Upper lobe of left lung (tissue), 6 donors: ENCODE measurements at places on chromosomes 2 and 18.

DNA sequence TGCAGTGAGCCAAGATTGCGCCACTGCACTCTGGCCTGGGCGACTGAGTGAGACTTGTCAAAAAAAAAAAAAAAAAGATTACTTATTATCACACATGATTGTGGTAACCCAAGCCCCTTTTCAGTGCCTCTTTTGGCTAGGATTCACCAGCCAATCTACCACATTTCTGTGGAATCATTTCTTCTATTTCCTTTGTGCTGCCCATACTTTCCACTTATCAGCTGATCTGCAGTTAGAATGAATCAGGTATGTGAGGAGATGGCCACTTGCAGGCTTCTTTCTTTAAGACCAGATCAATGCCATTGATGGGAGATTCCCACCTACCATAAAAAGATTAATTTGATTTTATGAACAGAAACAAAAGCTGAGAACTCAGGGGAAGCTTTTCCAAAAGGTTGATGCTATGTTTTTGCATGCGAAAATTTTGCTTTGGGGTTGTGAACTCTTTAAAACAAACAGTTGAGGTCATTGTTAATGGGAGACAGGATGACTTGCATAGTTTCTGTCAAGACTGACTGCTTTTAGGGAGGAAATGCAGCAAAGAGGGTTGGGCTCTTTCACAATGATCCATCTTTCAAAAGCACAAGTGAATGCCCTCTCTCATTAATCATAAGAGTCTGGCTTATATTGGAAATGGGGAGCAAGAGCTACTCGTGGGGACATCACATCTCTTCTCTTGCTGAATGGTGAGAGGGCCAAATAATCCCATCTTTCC is 66.9 kb upstream of the CYP26B1 start:
- DNase-seq: no peak

- no peak for DNase-seq
Measured at GRCh38 chr2:217325816-217326215, 466.0 kb upstream of the TNP1 start.

DNA sequence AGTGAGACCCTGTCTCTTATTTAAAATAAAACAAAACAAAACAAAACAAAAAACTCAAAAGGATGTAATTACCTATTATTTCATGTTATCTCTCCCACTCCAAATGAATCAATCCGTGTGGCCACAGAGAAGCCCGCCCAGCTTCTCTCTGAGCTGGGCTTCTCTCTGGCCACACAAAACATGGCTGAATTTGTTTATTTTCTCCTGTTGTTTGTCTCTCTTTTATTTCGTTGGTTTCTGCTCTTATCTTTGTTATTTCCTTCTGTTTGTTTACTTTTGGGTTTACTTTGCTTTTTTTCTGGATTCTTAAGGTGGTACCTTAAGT is 1.5 kb upstream of the TRABD2A start:
- no peak for DNase-seq

DNA sequence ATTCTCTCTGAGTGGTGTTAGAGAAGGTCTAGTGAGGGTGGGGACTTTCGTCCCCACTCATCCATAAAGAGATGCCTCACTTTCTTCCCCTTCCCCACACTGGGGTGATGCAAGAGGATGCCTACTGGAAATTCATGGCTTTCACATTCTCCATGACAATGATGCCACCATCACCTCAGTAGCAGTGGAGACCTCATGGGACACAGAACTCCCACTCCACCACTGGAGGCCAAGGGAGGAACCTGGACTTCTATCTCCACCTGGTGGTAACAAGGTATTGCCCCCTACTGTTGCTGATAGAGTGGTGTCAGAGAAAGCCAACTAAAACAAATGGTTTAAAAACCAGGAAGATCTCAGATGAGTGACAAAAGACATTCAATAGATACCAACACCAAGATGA is 110.9 kb downstream of the INHBB start:
- DNase-seq: no peak

DNA sequence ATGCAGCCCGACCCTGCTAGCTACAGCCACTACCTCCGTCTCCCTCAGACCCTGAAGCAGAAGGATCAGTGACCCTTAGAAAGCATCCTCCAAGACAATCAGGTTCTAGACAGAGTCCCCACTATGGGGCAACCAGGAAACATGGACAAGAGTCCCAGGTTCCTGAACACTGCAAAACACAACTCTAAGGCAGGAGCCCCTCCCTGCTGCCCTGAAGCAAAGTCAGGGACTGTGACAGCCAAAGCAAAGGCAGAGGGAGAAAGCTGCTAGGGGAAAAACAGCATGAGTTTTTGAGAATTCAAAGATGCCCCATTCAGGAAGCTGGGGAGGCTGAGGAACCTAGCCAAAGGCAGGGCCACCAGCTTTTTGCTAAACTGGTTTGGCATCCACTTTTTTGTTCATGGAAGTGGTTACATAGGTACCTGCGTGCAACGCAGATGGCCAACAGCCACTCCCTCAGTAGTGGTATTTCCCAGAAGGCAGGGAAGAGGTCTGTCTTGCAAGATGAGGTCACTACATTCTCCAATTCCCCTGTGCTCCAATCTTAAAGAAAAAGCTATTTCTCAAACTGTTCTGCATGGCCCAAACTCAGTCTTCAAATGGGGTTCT is 33.2 kb downstream of the MYO5B start:
- peak; percentile 42 for DNase-seq

DNA sequence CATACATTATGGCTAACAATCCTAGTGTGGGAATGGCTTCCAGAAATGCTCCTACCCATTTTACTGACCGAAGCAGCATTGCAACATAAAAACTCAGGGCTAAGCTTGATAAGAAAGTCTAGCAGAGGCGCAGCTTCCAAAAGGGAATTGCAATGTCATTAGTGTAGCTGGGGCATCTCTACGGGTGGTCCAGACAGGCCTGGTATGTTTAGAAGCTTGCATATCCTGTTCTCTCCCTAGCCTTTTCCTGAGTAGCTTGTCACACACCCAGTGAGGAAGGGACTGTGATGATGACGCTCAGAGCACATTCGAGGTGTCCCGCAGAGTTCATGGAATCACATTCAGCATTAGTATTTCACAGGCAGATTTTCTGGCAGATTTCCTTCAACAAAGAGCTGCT is 38.0 kb upstream of the COL5A2 start:
- DNase-seq: no peak

DNA sequence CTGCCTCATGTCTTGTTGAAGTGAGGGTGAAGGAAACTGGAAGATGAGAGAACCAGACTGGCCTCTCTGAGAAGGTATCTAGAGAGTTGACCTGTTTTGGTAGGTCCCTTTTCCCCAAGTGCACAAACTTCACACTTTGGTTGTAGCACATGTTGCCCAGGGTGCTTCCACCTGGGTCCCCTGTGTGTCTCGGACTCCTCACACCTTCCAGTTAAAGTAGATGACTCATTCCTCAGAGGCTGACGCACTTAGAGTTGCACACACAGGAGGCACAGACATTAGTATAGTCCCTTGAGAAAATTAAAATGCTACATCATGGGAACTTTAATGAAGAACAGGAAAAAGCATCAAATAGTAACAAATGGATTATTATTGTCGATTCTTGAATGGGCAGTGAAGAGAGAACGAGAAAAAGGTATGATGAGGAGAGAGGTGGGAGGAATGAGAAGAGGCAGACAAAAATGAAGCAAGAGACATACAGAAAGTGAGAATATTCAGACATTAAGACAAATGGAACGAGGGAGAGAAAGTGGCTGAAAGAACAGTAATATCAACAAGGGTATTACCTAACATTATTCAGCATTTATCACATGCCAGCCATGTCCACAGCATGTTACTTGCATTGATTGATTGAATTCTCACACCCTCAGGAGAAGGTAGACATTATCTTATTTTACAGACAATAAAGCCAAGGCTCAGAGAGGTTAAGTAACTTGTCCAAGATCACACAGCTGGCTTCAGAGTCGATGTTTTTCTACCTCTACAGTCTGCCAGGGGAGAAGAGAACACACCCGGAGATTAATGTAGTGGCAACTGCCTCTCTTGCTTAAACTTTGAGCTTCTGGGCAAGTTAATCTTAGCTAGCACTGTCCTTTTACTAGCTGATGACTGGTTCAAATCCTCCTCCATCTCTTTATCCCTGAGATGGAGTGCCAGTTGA is 68.6 kb downstream of the FHOD3 start:
- DNase-seq: no peak

GRCh38 chr2:180722551-180723239 is 257.7 kb upstream of the UBE2E3 start:
- DNase-seq: no peak

DNA sequence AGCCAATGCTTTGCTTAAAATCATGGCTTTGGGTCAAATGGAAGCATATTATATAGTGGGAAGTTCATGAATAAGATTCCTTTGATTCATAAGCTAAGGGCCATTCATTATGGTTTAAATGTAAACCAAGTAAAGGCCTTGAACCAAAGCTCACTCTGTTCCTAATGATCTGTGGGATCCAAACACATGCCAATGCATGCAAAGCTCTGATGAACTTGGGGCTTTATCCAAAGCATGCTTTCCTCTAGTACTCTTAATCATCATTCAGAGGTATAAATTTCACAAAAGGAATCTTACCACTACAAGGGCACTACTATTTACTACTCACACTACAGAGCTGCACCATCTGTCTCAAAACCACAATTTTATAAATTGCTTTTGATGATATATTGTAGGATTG is 102.8 kb upstream of the RBMS1 start:
- DNase-seq: no peak

GRCh38 chr2:42132191-42132965 is 36.8 kb upstream of the EML4 start:
- DNase-seq: no peak

- no peak for DNase-seq
Measured at GRCh38 chr2:168639018-168639417, 163.4 kb upstream of the NOSTRIN start.

DNA sequence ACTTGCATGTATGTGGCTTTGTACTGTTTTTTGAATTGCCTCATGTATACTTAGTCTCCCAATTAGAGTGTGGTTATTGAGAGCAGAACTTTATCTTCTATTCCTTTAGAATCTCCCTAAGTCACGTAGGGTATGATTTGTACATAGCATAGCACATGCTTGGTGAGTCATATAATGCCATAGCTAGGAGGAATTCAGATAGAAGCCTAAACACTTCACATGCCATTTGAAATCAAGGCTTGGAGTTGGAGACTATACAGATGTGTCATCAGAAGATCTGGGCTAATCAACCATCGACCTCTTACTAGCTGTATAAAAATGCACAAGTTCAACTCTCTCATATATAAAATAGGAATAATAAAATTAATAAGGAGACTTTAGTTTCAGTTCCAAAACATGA is 222.6 kb upstream of the ST6GAL2 start:
- no peak for DNase-seq

DNA sequence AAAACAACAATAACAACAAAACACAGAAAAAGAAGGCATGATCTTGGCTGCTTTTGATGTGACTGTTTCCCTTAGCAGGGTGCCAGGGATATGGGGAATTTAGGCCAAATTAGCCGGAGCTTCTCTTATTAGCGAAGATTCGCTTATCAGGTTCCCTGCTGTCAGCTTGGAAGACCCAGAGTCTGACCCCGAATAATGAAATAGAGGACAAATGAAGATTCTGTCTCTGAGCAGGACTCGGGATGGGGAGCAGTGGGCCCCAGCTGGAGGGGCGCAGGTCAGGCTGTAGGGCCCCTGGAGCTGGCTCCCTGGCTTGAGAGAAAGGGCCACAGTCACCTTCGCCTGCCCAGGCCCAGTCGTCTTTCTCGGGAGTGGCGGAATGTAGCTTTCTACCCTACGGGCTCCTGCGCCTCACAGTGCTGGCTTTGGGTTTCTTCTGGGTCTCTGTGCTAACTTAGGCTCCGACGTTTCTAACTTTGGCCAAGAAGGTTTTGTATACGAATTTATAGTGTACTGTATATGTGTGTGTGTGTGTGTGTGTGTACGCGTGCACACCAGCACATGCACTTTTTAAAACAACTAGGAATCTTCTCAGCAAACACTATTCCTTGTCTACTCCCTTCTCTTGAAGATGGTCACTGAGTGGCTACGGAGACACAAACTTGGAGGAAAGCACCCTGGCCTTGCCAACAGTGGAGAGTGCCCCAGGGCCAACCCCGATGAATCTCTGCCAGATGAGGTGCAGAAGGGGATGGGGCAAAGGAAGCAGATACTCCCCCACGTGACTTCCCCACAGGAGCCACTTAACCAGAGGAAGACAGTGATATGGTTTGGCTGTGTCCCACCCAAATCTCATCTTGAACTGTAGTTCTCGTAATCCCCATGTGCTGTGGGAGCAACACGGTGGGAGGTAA is 195.6 kb upstream of the COPS8 start:
- DNase-seq: no peak

DNA sequence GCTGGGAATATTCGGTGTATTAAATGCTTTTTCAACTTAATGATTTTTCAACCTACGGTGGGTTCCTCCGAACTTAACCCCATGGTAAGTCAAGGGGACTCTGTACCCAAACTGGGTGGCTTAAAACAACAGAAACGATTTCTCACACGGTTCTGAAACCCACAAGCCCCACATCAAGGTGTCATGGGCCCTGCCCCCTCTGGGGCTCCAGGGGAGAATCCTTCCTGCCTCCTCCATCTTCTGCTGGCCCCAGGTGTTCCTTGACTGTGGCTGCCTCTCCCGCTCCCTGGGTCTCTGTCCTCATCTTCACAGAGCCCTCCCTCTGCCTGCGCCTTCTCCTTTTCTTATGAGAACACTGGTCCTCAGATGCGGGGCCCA is 301.3 kb upstream of the SALL3 start:
- DNase-seq: no peak

GRCh38 chr2:78318275-78318674 is 707.2 kb upstream of the REG3G start:
- DNase-seq: no peak

DNA sequence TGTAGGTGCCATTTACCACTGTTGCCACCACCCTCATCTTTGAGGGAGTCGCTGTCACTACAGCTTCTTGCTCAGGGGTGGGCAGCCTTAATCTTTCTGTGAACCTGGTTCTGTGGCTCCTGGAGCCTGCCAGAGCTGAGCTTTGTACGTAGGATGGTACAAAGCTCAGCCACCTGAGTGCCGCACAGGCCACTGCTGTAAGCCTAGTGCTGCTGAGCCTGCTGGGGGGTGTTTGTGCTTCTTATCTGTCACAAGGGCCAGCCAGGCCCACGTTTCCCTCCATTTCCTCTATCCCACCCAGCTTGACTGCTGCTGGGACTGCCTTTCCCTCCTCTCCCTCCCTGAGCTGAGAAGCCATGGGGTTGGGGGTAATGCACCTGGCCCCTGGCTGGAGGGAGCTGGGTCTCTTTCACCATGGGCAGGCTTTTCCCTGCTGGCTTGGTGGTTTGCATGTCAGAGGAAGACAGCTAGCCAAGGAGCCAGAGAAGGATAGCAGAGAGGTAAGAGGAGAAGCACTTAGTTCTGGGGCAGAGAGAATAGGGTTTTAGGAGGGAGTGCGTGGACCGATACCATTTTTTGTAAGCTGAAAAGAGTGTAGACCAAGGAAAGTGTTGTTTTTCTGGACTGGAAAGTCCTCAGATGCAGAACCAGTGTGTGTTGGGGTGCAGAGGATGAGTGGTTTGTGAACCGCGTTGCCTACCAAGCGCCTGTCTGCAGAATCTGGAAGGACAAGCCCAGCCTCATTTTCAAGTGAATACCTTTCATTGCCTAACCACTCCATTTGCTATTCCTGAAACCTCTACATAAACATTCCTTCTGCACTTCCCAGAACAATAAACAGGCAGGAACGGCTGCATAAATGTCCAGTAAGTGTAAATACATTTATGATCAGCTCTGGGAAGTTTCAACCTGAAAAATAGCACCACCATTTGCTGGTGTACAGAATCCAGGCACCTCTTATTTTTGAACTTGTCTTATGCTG is 45.1 kb upstream of the FHL2 start:
- DNase-seq: no peak

GRCh38 chr2:195304310-195304709 is 352.7 kb upstream of the SLC39A10 start:
- no peak for DNase-seq

- DNase-seq: no peak
Measured at GRCh38 chr2:200041639-200042038, 86.3 kb downstream of the MAIP1 start.

- peak; percentile 54 for DNase-seq
Measured at GRCh38 chr2:127422559-127423477, 4.6 kb downstream of the PROC start.
